ENCODE measurements at places on chromosomes 5 and 9. TPM values are rescaled to one million over a fixed set of nuclear protein-coding genes. Genes with fewer than 3 reads are reported as not detected.

DNA sequence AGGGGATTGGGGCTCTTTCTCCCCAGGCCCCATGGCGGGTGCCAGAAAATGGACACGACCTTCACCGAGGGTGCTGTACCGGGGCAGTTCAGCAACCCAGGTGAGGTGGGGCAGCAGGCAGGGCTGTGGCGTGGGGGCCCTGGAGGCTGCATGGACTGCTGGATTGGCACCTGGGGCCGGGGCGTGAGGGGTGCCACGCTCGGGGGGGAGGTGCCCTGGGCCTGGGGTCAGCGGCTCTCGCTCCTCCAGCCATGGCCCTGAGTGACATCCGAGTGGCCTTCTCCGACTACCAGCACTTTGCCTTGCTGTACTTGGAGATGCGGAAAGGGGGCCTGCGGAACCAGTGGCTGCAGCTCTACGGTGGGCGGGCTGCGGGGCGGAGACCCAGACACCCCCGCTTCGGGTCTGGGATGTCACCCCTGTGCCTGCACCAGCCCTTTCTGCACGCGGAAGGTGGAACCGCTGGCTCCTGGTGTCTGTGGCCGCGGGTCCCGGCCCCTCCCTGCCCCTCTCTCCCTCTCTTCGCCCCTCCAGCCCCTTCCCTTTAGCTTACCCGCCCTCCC lies 1.8 kb downstream of the LCNL1 start:
- DNase-seq = no peak

DNA sequence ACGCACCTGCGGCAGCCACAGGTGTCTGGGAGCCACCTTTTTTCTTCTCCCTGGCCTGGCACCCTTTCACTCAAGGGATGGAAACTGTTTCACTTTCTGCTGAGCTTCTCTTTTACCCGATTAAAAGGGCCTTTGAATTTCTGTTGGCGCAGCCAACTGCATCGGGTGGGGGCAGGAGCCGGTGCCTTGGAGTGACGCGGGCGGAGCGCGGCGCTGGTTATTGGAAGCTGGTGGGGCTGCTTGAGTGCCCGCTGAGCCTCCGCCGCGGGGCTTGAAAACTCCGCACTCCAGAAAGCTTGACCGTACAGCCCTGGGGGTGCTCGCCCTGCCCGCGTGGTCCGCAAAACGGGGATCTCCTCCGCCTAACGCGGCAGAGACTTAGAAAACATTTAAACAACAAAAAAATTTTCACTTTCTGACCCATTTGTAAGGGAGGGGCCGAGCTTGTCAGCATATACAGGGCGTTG lies 52.0 kb upstream of the TJP2 start:
- DNase-seq = no peak

DNA sequence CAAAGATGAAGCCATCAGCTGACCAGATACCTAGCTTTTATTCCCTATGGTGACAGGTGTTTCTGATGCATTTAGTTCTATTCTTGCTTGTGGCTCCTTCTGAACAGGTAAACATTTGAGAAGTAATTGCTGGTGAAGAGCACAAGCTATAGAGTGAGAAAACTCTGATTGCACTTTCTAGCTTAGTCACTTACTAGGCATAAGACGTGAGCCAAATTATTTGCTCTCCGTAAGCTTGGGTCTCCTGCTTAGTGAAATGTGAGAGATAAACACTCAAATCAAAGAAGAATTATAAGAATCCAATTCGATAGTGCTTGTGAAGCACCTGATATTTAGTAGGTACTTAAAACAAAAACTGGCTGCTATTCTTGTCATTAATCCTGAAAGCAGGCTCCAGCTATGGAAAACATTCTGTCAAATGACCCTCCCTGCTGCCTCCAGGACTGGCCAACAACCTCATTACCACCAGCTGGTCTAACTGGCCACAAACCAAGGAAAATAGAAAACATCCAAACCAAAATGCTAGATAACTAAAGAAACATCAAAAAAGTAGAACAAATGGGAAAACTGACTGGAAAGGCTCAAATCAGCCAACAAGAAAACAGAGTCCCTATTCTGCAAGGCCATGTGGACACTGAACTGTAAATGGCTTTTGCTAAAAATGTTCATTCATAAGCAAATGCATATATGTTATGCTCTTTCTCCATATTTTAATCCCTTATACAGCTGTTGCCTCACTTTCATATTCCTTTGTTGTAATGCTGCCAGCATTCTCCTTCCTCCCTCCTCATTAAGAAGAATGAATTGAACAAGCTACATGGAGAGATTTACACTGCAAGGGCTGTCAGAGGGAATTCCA lies 616.1 kb downstream of the DTWD2 start:
- DNase-seq = no peak

The HSPA4 gene
- 79.6 TPM for total RNA-seq

The FRMD3 gene
- total RNA-seq = 5.2 TPM

GRCh38 chr5:14706615-14707021 lies 42.1 kb downstream of the OTULIN start:
- no peak for DNase-seq

DNA sequence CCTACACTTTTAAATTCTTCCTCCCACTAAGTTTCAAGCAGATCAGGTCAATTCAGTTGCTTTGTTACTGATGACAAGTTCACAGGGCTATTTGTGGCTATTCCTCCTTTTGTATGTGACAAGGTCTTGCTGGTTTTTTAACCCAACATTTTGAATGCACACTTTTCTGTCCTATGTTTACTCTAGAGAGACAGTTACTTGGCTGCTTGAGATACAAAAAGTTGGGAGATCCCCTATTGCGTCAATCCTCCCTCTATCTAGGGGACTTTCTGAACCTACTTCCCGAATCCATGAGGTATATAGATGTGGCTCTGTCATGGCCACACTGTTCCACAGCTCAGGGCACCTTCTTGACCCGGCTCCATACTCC lies 386.7 kb downstream of the NTRK2 start:
- DNase-seq = no peak

- DNase-seq = no peak
Measured at GRCh38 chr9:112072721-112073638, 102.1 kb downstream of the SUSD1 start.

The WWC1 gene
- 121 TPM for total RNA-seq

The DCTN4 gene
- 54.0 TPM for total RNA-seq

The FOXD4L4 gene
- total RNA-seq = not detected

- no peak for DNase-seq
Measured at GRCh38 chr9:99181206-99181605, 40.5 kb downstream of the ALG2 start.

DNA sequence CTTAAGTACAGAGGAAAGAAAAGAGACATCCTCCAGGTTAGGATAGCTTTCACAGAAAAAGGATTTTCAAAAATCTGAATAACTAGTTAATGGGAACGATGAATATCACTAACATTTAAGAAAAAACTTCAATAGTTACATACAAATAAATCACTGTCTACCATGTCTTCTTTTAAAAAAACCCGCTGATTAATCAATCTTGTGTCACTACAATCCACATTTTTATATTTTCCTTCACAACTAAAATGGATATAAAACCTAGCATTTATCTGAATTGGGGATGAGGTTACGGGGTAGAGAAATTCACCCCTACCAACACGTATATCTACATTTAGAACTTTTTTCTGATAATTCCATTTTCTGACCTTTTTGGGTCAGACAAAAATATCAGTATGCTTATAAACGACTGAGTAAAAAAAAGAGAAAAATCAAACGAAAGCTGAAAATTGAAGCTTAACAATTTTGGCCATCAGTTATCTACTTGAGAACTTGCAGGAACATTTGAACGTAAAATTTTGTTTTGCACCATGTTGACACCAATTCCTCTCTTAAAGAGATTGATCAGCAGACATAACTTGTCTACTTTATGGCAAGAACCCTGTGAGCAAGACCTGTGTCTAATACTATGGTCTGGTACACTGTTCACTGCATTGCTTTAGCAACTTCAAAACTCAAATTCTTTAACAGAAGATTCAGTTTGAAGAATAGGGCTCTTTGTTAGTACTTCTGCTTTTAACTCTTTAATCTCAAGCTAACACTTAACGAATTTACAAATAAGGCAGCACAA lies 4.8 kb downstream of the NR3C1 start:
- DNase-seq = no peak

The HEMGN gene
- not detected for total RNA-seq

DNA sequence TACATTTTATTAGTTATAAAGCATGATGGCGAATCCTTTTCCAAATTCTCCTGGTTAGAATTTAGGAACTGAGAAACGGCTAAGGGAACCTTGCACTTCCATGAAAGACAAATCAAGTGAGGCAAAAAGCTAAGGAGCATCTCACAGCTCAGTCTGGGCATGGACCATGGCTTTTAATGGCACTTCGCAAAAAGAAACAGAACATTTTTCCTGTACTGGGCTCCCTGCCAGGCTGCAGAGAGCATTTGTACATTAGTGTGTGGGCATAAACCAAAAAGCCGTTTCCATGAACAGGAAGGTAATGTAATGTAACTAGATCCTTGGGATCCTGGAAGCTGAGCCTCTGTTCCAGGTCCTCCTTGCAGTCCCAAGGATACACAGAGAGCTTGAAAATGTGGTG lies 354.2 kb downstream of the MRPS30 start:
- no peak for DNase-seq

Measured in kidney epithelial cell (primary cell).